ENCODE measurements at places on chromosomes 2 and 18.

GRCh38 chr18:9135081-9135911 is 1.3 kb upstream of the ANKRD12 start:
- no peak for DNase-seq

DNA sequence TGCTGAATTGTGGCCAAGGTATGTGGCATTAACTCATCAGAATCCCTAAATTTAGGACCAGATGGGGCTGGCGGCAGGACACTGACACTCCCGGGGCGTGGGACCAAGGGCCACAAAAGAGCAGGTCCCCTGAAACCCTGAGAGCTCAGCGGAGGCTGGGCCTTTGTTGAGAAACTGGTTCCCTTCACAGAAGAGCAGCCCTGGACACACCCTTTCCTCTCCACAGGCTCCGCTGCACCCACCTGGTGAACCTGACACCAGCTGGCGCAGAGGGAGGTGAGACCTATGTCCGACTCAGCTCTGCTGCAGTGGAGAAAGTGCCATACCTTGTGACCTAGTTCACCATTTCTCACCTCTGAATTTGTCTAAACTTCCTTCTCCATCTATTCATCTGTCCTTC is 119.5 kb downstream of the RTP5 start:
- DNase-seq = no peak

GRCh38 chr18:79484661-79485621 is 89.2 kb downstream of the NFATC1 start:
- peak; percentile 10 for DNase-seq

DNA sequence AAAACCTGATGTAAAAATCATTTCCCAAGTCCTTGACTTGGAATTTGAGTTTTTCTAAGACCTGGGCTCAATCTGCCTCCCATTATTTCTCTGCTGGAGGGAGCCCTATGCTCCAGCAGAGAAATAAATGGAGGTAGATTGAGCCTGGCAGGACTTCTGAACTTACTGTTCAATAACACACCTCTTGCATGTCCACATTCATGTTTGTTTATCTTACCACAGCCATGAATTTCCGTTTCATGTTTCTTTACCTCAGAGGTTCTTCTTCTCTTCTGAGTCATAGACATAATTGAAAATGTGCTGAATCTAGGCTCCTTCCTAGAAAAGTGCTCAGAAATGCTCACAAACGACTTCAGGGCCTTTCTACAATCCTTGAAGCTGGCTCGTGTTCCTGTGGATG is 170.8 kb downstream of the PMAIP1 start:
- no peak for DNase-seq

DNA sequence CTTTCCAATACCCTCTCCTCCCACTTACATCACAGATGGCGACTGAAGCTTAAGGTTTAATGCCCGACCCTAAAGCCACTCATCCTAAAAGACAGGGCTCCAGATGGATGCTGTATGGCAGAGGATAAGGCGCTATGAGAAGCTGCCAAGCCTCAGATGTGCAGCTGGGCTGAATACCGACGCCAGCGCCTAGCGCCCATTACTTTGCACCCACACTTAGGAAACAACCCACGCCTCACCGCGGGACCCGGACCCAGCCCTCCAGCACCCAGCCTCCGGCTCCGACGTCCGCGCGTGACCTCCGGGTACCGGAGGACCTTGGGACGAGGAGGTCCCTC is 335 bp downstream of the TRAK2 start:
- DNase-seq = no peak

- no peak for DNase-seq
These were observed 1563.1 kb downstream of the LRP1B start for GRCh38 chr2:140567734-140568133.

- DNase-seq = no peak
These were observed 163.0 kb upstream of the NOSTRIN start for GRCh38 chr2:168639441-168639898.

- no peak for DNase-seq
These were observed 44.2 kb downstream of the FARSB start for GRCh38 chr2:222611684-222612083.

- DNase-seq = no peak
These were observed 21.1 kb downstream of the USP14 start for GRCh38 chr18:179499-179898.

All from NCI-H345 (cell line).